Cerebellar nuclear complex (tissue), 1 donor: ENCODE measurements at places on chromosomes 16 and 17.

GRCh38 chr17:82775001-82775823, 23.3 kb downstream of the TBCD start:
- no peak for DNase-seq

DNA sequence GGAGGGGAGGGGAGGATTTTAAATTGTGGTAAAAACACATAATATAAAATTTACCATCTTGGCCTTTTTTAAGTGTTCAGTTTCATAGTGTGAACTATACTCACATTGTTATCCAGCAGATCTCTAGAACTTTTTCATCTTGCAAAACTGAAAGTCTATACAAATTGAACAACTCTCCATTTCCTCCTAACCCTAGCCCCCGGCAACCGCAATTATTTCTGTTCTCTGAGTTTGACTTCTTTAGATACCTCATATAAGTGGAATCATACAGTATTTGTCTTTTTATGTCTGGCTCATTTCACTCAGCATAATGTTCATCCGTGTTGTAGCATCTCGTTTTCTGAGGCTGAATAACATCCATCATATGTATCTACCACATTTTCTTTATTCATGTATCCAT, 30.0 kb upstream of the MRTFB start:
- DNase-seq: no peak

GRCh38 chr17:78993241-78993956, 13.7 kb upstream of the LGALS3BP start:
- no peak for DNase-seq

GRCh38 chr16:84548508-84548907, 44.0 kb upstream of the MEAK7 start:
- DNase-seq: no peak

- no peak for DNase-seq
Measured at GRCh38 chr17:45828171-45828570, 16.5 kb upstream of the SPPL2C start.

DNA sequence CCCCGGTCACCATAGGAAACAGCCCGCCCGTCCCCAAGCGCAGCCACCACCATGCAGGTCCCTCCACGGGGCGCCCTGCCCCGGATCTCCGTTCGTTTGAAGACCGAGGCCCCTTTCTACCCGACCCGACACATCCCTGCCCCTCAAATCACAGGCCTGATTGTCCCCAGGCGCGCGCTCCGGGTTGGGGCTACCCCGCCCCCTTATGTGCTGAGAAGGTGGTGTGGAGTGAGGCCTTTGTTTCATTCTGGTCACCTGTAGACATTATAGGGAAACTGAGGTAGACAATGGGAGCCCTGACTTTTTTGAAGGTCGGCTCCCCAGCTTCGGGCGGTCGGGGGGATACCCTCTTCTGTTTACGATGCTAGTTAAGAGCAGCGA, 763 bp upstream of the ACTG1 start:
- DNase-seq: no peak
